SJCRH30 (cell line): ENCODE measurements at places on chromosomes 3 and 15.

- no peak for DNase-seq
These were observed 133.8 kb downstream of the GREM1 start for GRCh38 chr15:32851572-32851971.

DNA sequence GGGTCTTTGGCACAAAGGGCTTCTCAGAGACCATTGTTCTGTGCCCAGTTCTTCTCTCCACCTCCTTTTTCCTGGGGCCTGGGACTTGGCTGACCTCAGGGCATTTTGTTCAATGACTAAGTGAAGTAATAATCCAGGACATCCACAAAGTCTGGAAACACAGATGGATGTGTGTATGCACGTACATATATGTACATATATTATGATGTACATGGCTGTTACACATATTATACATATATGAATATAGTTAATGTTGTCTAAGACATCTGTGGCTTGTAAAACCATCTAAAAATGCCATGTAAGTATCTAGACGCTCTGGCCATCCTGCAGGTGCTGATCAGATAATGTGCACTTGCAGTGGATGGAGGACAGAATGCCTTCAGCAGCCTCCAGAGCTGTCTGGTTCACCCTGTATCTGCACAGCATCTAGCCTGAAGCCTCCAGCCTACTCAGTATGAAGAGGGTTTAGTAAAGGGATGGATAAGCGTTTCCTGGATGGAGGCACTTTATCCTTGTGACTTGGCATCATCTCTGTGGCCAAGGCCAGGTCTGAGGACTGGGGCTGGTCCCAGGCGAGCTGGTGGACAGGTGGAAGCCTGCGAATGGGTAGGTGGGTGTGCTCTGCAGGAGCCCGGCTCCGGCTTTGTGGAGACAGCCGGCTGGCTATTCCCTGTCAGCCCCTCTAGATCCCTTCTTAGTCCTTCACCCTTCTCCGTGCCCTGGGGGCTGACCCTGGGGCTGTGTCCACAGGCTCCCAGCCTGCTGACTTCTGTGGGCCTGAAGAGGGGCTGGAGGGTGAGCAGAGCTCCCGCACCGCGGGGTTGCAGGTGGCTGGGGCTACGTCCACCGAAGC is 88.4 kb downstream of the WNT7A start:
- no peak for DNase-seq

GRCh38 chr3:71180524-71180923 is 403.0 kb downstream of the FOXP1 start:
- no peak for DNase-seq

GRCh38 chr3:140219291-140219690 is 284.3 kb downstream of the CLSTN2 start:
- DNase-seq: no peak

DNA sequence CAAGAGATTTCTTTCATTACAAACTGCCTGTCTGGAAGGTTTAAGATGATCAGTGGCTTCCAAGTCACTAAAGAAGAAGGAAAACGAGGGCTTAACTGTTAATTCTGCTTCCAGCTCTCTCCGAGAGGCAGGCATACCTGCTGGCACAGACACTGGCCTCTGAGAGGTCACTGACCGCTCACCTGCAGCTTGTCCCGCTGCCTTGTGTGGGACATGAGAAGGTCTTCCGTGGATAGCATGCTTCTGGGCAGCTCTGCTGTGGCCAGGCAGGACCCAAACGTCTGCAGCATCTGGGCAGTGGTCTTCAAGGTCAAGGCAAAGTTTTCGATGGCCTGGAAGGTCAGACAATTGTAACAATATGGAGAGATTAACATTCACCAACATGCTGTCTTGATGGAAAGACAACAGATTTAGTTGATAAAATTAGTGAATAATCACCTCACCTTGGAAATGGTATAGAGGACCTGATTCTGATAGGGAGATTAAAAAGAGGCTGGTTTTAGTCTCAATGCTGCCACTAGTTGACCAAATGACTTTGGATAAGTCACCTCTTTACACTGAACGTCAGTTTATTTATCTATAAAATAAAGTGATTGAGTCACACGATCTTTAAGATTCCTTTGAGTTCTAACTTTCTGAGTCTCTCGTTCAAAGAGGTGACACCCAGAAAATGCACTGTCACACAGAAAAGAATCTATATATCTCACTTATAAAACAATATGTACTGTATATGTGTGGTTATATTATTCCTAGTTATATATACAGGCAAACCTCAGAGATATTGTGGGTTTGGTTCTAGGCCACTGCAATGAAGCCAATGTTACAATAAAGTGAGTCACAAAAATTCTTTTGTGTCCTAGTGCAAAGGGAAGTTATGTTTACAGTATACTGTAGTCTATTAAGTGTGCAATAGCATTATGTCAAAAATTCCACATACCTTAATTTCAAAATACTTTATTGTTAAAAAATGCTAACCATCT is 65.1 kb downstream of the B3GNT5 start:
- no peak for DNase-seq
